ENCODE measurements at places on chromosomes 1 and 21. TPM values are rescaled to one million over a fixed set of nuclear protein-coding genes. Genes with fewer than 3 reads are reported as not detected.

- no peak for DNase-seq
These were observed 22.1 kb downstream of the INSL5 start for GRCh38 chr1:66778969-66779368.

DNA sequence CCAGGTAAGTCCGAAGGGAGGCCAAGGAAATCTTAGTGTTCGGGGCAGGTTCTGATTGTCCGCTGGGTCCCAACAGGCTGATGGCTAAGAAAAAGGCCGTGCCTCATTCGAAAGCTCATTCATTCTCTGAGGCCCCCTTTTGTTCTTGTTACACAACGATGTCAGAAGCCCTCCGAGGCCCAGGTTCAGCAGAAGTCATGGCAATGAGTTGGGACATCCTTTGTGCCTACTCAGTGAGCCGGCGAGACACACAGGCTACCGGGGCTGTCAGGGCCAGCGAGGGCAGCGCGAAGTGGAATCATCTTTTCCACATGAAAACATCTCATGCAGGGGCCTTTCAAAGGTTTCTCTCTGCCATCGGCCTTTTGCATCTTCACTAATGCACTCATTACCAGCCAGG is 49.0 kb upstream of the EFHD2 start:
- DNase-seq = no peak

DNA sequence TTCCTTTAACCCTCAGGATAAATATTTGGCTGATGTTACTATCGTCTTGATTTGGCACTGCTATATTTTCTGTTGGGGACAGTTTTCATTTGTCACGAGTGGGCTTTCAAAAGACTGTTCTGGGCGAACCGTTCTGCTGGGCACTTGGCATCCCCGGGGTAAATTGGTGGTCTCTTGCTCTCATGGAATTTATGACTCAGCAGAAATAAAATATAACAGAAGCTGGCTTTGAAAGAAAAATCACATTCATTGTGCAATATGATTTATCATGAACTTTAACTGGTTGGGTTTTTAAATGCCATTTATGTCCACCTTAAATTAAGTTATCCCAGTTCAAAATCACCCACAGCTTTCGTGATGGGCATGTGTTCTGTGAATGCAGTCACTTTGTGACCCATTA is 147.3 kb downstream of the KAZN start:
- DNase-seq = no peak

- DNase-seq = no peak
These were observed 10.0 kb upstream of the TRIM67 start for GRCh38 chr1:231151811-231152210.

GRCh38 chr1:213968146-213968825 is 19.5 kb upstream of the PROX1 start:
- DNase-seq = no peak

DNA sequence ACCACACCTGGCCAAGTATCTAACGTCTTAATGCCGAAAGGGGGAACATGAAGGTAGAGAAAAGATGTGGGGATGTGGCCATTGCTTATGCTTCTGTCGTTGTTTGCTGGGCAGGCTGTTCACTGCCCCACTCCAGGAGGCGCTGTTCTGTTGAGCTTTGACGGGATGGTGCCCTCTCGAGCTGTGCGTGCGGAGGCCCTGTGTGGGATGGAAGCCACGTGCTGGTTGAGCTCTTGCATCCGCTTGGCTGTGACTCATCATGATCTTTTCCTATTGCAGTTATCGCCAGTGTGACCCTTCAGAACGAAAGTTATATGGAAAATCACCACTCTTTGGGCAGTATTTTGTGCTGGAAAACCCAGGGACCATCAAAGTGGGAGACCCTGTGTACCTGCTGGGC is 26.3 kb downstream of the MTARC1 start:
- no peak for DNase-seq

GRCh38 chr1:229022595-229023333 is 248.1 kb upstream of the RAB4A start:
- DNase-seq = no peak

DNA sequence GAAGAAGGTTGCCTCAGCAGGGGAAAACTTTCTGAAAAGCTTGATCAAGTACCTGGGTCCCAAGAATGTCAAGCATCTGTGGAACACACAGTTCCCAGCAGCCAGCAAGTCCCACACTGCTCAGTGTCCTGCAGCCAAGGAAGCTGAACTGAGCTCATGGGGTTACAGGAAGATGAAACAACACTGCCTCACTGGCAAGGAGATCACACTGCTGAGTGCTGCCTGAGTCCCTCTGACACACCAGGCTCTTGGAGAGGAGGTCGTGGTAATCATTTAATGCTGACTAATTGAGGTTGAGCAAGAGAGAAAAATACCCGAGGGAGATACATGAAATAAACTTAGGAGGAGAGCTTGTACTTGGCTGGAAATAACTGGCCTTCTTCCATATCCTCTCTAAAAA is 75.2 kb downstream of the MPZL1 start:
- no peak for DNase-seq

DNA sequence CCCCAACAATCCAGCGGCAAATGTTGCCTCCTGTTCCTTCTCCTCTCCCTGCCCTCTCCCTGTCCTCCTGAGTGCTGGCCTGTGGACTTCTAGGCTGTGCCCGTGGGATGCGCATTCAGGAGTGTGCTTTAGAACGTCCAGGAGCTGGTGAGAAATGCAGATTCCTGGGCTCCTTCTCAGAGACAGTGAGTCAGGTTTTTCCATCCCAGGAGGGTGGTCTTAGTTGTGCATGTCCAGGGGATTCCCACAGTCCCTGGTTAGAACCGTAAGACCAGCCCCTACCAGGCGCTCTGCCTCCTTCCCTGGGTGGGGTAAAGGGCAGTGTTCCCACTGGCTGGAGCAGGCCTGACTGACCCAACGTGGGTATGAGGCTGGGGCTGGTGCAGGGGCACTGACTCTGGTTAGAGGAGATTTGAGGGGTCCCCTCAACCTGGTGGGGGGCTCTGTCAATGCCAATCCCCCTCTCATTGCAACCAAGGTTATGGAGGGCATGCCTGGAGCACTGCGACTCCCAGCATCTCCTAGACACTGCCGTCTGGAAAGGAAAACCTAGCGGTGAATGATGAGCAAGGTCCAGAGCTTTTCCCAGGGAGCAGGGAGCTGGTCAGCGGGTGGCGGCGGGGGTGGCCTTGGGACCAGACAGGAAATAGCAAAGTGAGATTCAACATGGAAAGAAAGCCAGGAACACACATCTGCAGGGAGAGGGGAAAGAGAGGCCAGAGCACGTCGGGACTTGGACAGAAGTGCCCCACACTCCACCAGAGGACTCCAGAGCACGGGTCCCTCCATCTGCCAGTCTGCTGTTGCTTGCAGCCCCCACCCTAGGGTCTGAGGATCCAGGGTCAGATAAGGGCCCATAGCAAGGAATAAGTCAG is 38.5 kb downstream of the HSPG2 start:
- no peak for DNase-seq

DNA sequence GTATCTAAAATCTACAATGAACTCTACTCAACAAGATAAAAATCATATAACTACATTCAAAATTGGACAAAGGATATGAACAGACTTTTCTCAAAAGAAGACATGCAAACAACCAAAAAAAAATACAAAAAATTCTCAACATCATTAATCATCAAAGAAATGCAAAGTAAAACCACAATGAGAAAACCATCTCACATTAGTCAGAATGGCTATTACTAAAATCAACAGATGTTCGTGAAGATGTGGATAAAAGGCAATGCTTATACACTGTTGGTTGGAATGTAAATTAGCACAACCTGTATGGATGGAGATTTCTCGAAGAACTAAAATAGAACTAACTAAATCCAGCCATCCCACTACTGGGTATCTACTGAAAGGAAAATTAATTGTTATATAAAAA is 1080.8 kb downstream of the AMY1C start:
- no peak for DNase-seq

DNA sequence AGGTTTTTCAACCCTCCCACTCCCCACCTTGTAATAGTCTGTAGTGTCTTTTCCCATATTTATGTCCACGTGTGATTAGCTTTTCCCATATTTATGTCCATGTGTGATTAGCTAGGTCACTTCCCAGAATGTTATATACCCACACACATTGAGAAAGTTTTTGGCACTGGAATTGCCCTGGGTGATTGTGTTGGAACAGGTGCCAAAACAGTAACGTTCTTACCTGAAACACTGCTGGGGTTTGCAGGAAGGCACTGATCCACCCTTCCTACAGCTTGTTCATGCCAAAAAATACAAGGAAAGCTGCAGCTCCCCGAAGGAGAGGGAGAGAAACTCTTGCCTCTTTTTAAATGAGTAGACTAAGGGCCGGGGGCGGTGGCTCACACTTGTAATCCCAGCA is 68.0 kb upstream of the CXADR start:
- DNase-seq = no peak

- DNase-seq = no peak
These were observed 129.6 kb downstream of the LRRC7 start for GRCh38 chr1:69697340-69697739.

DNA sequence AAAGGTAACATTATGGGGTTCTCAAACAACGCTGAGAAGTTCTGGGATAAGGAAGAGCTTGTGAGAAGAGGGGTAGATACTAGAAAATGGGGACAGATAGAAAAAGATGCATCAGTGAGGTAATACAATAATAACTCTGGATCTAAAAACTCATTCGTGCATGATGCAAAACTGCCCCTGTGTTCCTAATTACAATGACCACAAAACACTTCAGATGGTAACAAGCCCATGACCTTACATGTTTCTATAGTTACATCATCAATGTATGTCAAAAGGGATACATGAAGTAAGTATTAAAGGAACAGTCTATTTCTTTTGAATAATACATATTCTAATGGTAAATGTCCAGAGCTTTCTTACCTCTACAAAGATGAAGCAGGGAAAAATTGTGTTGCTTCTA is 110.6 kb upstream of the PLPPR5 start:
- no peak for DNase-seq

The IRF6 gene
- 18.6 TPM for polyA plus RNA-seq

The SIK1 gene
- polyA plus RNA-seq = 3.8 TPM

The SAMSN1 gene
- 3.2 TPM for polyA plus RNA-seq

The RSPO1 gene
- polyA plus RNA-seq = 5.9 TPM

The CR2 gene
- polyA plus RNA-seq = 1.1 TPM

All from left kidney (tissue), 8 donors.